ENCODE measurements at places on chromosomes 1 and 21.

DNA sequence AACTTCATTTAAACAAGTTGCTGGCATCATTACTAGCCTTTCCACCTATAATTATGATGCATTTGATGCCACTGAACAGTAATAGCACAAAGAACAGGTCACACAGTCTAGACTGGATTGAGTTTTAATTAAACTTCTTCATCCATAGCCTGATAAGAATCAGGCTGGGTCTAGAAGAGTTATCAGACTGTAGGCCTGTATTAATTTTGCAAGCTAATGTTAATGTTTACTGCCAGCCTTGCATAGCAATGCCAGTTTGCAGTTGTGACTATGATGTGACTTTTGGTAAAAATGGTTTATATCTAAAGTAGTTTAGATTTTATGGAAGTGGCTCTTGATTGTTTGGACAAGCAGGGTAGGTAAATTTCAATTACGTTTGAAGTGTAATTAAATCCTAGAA lies 68.0 kb downstream of the PRKAA2 start:
- DNase-seq: no peak

GRCh38 chr1:220902916-220903315 lies 23.7 kb downstream of the HLX start:
- DNase-seq: no peak

- no peak for DNase-seq
These were observed 5.0 kb downstream of the C1orf226 start for GRCh38 chr1:162386292-162387225.

- no peak for DNase-seq
These were observed 32.3 kb downstream of the DOP1B start for GRCh38 chr21:36188937-36189336.

DNA sequence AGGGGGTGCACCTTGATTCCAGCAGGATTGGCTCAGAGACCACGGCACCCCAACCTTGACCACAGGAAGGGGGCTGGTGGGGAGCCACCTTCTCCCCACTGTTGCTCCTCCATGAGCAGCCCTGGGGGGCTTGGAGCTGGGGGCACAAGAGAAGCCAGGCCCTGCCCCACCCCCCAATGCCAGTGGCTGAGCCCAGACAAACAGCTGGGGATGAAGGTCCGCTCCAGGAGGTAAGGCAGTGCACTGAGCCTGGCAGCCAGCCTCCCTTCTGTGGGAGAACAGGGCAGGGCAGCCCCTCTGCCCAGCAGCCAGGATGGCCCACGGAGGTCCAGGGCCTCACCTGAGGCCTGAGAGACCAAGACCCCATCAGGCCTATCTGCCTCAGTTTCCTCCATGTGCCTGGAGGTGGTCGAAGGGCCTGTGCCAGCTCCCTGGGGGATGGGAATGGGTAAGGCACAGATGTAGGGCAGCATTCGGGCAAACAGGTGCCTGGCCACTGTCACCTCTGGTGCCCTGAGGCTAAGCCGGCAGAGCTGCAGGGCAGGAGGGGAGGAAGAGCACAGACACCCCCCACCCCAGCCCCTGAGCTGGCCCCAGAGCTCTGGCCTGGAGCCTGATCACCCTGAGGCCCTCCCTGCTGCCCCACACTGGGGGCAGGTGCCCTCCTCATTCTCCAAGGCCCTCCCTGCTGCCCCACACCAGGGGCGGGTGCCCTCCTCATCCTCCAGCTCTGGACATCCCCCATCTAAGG lies 7.1 kb downstream of the ITGB2 start:
- no peak for DNase-seq

Measured in NCI-H187 treated with DMSO at 0.1 percent for 48 hours (cell line).